ENCODE measurements at places on chromosomes 2 and 18. TPM values are rescaled to one million over a fixed set of nuclear protein-coding genes. Genes with fewer than 3 reads are reported as not detected.

DNA sequence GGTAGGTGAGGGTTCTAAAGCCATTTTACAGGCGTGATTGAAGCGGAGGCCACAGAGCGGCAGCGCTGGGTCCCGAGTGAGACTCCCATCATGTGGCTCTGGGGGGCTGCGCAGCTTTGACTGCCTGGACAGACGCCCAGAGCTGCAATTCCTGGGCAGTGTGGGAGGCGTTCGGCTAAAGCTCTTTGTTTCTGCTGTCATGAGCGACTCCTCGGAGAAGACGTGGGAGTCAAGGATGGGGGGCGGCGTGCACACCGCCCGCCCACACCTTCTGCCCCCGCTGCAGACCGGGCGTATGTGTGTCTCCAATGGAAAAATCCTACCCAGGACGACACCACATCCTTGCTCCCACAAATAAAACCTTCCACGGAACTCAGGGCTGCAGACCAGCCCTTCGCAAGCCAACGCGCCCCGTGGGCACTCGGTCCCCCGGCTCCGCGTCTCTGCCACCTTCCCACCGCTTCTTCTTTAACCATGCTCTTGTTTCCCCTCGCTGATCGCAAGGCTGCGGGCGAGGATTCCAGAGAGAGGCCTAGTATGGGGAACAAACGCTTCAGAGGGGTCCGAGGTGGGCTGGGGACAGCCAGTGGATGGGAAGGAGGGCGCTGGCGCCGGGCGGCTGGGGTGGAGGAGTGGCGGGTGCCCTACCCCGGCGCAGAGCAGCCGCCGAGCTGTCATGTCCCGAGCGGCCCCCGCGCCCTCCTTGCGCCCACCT is 680 bp upstream of the LBH start:
- H3K4me3 ChIP-seq: peak overlapping the region; percentile 58
- H3K36me3 ChIP-seq: peaks cover 4% of the 10 kb centered on the region
- H3K4me1 ChIP-seq: peaks cover 4% of the 10 kb centered on the region

GRCh38 chr2:43171789-43172188 is 54.6 kb downstream of the ZFP36L2 start:
- peaks cover 22% of the 10 kb centered on the region for H3K4me1 ChIP-seq
- H3K27ac ChIP-seq: no peak overlapping the region
- no peaks in the 10 kb centered on the region for H3K27me3 ChIP-seq

GRCh38 chr2:235595422-235596010 is 101.7 kb downstream of the AGAP1 start:
- no peaks in the 10 kb centered on the region for H3K36me3 ChIP-seq
- H3K27me3 ChIP-seq: no peaks in the 10 kb centered on the region
- no peak overlapping the region for H3K27ac ChIP-seq
- peak; percentile 69 for DNase-seq
- no peaks in the 10 kb centered on the region for H3K4me1 ChIP-seq
- H3K4me3 ChIP-seq: no peak overlapping the region

Gene CARF
- total RNA-seq: 12.6 TPM
